ENCODE measurements at places on chromosomes 13 and 19.

- no peak for DNase-seq
Observed at GRCh38 chr13:67771106-67771505, 541.0 kb upstream of the PCDH9 start.

- DNase-seq: no peak
Observed at GRCh38 chr19:56105090-56105701, 15.9 kb downstream of the ZNF787 start.

- no peak for DNase-seq
Observed at GRCh38 chr19:13987101-13987890, 18.8 kb downstream of the RFX1 start.

DNA sequence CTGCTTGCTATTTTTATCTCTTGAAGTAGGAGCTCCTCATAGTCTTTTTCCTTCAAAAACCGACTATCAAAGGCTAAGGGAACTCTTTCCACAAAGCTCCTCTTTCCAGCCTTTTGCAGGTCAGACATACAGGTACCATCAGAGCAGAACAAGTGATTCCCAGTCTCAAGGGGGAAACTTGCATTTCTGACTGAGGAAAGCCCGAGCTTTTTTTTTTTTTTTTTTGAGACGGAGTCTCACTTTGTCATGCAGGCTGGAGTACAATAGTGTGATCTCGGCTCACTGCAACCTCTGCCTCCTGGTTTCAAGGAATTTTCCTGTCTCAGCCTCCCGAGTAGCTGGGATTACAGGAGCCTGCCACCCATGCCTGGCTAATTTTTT lies 32.0 kb downstream of the RUBCNL start:
- DNase-seq: no peak

DNA sequence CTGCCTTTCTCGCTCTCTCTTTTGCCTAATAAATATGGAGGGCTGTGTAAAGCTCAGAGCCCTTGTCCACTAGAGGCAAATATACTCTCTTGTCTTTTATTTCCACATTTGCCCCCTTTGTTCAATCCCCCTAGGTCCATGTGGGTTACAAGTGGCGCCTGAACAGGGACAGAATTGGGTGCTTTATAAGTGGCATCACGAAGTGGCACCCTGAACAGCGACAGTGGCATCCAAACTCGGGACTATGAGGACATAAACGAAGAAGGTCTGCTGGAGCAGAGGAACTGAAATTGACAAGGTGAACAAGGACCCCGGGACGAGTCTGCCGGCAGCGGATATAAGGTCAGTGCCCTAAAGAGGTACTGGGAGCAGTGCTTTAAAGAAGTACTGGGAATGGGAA lies 4.3 kb upstream of the ZNF610 start:
- no peak for DNase-seq

- DNase-seq: no peak
Observed at GRCh38 chr13:33276570-33276969, 9.0 kb downstream of the STARD13 start.

DNA sequence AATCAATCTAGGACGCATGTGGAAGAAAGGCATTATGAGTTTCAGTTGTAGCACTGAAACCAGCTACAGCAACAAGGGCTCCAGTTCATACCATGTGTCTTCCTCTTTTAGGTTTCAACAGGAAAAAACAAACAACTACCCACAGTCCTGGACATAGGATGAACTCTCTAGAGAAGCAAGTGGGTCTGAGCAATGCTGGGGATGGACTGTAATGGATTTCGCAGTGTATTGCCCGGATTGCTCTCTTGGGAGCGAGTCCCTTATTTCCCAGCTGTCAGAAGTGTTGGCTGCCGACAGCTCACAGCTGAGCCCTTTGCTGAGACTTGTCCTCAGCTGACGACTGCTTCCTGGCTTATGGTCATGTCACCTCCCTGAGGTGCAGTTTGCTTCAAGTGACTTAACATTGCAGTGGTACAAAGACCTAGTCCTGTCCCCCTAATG lies 12.1 kb upstream of the MYCBP2 start:
- no peak for DNase-seq

DNA sequence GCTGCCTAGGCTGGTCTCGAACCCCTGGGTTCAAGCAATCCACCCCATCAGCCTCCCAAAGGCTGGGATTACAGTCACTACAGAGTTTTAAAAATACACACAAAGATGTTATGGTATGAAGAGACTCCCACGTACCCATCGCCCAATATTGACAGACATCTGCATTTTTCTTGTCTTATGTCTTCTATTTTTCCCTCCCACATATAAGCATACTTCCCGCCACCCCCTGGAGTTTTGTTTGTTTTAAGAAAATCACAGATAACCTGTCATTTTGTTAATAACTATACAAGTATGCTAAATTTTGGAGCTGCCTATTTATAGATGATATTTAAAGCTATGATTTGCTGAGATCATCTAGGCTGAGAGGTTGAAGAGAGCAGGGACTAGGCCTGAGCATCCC lies 6.2 kb upstream of the SMG9 start:
- no peak for DNase-seq

GRCh38 chr13:114099918-114100445 lies 32.4 kb downstream of the RASA3 start:
- no peak for DNase-seq

- no peak for DNase-seq
Observed at GRCh38 chr19:16581145-16581970, 9.1 kb upstream of the SLC35E1 start.

DNA sequence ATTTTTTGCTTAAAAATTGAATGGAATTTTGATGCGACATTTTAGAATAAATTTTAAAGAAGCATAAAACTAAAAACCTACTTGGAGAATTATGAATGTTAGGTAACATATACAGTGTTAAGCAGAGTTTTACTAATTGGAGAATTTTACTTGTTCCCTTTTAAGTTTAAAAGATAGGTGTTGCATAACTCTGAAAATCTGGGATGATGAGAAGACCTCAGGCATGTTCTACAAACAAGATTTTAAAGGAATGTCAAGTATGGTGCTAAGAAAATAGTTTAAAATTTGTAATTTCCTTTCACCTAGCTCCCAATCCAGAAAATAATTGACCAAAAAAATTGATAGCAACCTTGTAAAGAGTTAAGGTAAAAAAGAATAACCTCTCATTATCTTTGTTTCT lies 135.8 kb downstream of the RFC3 start:
- DNase-seq: no peak

DNA sequence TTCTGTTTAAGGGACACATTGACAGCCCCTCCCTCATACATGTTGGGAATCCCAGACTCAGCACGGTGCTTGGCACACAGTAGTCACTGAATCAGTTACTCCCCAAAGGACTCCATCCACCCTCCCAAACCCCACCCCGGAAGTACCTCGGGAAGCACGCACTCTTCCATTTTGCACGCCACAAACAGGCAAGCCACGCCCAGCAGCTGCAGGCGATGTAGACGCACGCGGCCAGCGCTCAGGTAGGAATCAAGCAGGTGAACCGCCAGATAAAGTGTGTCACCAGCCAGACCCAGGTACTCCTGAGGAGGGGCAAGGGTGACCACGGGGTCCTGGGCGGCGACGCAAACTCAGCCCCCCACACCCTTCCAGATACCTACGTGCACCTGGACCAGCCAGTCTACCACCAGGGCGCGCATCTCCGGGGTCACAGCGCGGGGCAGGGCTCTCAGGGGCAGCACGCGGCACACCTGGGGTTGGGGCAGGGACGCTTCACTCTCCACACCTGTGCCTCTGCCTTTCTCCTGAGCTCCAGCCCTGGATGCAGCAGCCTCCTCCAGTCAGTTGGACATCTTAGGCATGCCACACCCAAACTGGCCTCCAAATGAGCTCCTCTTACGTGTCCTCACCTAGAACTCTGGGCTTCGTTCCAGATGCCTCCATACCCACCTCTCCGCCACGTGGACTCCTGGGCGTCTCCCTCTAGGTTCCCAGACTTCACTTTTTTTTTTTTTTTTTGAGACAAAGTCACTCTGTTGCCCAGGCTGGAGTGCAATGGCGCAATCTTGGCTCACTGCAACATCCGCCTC lies 1.9 kb downstream of the CCNP start:
- DNase-seq: no peak

- DNase-seq: no peak
Observed at GRCh38 chr13:78596736-78597601, 6.4 kb downstream of the POU4F1 start.

- no peak for DNase-seq
Observed at GRCh38 chr19:14119644-14120496, 2.3 kb upstream of the PRKACA start.

DNA sequence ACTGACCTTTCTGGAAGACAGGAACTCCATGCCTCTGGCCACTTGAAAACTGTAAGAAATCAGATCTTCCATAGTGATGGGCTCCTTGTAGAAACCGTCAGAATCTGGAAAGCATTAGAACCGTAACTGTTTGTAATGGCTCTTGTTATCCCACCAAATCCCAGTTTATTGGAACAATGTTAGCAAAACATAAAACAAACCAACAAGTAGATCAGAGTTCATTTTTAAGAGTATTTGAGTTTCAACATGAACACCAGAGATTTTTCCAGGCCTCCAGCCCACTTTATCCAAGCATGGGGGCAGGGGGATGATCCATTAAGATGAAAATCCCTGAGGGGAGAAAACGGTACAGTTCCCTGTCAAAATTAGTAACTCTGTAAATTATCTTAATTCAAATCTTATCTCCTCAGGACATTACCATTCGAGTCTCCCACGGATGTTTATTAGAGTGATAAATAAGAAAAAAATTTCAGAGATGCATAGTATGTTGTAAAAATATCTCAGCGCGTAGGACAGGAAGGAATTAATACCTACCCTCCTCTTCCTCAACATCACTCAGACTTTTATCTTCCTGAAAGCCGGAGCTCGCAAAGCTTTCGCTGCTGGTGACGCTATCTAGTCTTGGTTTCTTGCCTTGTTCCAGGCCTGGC lies 172.5 kb downstream of the FLT1 start:
- no peak for DNase-seq

GRCh38 chr19:33667141-33667650 lies 45.4 kb downstream of the CHST8 start:
- DNase-seq: no peak

DNA sequence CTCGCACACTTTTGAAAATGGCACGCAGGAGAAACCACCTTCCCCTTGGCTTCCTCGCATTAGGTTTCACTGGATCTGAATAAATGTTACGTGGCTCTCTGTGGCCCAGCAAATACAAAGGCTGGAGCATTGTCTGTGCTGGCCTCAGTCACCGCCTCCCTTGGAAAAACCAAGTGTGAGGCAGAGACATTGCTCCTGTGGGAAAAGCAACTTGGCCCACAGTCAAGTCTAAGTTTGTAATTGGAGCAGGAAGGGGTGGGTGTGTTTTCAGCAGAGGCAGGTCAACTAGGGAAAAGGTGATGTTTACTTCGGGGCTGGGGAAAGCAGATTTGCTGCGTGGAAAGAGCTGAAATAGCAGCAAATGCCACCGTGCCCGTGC lies 101.6 kb downstream of the IRS2 start:
- DNase-seq: no peak

DNA sequence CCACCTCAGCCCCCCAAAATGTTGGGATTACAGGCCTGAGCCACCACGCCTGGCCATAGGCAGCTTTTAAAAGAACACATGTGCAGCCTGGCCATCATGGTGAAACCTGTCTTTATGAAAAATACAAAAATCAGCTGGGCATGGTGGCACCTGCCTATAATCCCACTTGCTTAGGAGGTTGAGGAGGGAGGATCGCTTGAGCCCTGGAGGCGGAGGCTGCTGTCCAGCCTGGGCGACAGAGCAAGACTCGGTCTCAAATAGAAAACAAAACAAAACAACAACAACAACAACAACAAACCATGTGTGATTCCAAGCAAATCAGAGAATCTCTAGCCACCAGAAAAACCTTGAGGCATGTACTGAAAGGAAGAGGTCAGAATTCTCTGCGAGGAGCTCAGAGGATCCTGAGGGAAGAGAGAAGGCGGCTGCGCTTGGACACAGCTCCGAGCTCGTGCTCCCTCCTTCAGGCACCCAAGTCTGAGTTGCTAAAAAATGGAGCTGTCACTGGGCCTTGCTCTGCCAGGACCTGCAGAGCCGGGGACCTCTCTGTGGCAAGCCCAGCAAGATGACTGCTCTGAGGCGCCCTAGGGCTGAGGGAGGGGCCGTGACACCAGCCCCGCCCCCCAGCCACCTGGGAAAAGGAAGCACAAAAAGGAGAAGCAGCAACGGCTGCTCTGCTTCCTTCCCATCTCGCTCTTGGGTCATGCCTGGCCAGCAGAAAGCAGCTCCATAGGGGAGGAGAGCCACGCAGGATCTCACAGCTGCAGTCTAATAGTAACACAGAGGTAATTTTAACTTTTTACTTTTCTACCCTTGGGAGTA lies at the start of gene ARL11:
ARL11 (plus strand) TSS at position 677 of the 822 bp plus-strand sequence. CDS start 1,941 bp downstream, outside the sequence.
- DNase-seq: no peak

- DNase-seq: no peak
Observed at GRCh38 chr13:103638706-103639105, 572.5 kb upstream of the SLC10A2 start.

DNA sequence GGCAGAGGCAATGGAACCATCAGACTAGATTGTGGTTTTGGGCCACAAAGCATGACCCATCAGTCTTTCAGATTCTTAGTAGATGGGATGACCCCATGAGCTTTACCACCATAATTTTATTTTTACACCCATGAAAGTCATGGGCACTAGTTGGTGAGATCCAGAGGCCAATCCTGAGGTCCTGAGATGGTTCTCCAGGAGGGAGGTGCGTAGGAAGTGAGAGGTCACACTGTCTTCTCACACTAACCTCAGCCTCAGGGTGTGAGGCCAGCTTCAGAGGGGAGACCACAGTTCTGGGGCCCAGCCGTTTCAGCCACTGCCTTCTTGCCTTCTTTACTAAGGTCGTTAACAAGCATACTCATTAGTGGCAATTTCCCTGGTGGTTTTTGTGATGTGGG lies 106.4 kb downstream of the AKAP11 start:
- no peak for DNase-seq

DNA sequence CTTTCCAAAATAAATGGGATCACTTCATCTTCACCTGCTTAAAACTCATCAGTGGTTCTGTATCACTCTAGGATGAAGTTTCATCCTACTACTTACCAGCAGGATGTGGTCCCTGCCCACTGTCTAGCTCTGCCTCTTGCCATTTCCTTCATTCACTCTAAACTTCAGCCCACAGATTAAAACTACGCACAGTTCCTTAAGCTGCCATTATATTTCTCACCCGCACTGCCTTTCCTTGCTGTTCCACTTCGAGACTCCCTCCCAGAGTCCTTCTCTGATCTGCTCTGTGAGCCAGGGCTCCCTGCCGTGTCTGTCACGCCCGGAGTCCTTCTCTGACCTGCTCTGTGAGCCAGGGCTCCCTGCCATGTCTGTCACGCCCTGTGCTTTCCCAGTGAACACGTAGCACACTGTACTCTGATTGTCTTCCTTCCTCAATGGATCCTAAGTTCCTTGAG lies 52.0 kb upstream of the NPAS1 start:
- DNase-seq: no peak

GRCh38 chr13:79496188-79496587 lies 15.2 kb downstream of the NDFIP2 start:
- DNase-seq: no peak

DNA sequence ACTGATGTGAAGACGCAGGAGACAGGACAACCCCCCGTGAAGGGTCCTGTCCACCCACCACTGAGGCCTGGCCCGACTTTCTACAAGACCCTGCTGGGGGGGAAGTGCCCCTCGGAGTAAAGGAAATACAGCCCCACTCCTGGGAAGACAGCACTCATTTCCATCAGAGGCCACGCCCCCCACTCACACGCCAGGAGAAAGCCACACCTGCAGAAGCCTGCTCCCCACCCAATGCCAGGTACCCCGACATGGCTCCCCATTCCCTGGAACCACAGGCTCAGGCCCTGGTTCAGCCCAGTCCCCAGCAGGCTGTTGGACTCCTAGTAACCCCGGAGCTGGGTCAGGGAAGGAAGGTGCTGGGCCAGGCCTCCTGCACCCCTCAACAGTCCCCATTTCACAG lies 10.9 kb upstream of the ATP8B3 start:
- DNase-seq: no peak

GRCh38 chr13:27523346-27524073 lies 73.1 kb upstream of the MTIF3 start:
- DNase-seq: no peak
